ENCODE measurements at places on chromosomes 11 and 22.

DNA sequence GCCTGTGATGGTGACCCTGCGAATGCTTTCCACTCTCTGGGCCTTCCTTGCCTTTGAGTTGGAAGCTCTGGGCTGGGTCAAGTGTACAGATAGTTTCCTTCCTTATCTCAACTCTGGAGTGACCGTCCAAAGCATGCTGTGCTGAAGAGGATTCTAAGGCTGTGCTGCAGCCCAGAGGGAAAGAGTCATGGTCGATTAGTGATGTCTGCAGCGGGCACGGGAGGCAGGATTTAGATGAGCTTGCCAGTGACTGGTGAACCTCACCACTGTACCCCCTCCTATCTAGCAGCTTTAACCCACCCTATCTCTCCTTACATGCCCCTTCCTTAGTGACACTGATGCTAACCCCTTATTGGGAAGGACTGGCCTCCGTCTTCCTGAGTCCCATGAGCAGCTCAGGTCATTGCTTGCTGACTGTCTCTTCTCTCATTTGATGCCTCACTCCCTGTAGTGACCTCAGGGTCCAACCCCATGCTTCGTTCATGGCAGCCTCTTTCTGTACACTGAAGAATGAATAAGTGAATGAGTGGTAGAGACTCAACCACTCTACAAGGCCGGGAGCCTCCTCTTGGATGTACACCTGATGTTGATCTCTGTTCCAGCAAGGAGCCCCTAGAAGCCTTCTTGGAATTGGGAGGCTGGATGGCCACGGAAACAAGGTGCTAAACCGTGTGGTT lies 6.7 kb downstream of the GNAZ start:
- DNase-seq: no peak

- DNase-seq: no peak
Measured at GRCh38 chr11:105699203-105699602, 89.3 kb downstream of the GRIA4 start.

GRCh38 chr11:69058511-69059270 lies 10.0 kb downstream of the TPCN2 start:
- DNase-seq: no peak

DNA sequence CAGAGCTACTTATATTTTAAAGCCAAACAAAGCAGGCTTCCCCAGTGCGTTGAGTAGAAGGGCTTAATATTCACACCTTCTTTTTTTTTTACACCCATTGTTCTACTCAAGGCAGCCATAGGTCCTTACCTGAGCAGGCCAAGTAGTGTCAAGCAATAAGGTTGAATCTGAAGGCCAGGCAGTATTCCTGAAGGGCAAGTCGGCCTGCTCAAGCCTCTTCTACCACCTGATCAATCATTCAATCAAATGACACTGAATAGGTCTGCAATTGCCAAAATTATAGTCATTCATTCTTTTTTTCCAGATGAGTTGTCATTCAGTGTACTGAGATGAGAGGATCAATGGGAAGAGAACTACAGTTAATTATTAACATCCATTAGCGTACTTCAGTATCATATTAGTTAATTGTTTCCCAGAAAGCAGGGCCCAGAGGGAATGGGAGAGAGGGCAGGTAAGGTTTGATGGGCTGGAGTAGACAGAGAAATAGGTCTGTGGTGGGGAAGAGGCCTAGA lies 11.9 kb upstream of the PPP2R1B start:
- no peak for DNase-seq

- DNase-seq: no peak
Measured at GRCh38 chr11:69956669-69957190, 121.4 kb upstream of the ANO1 start.

GRCh38 chr11:6298605-6299004 lies 21.7 kb downstream of the CAVIN3 start:
- DNase-seq: no peak

GRCh38 chr22:27912101-27912500 lies 7.0 kb downstream of the PITPNB start:
- no peak for DNase-seq

- no peak for DNase-seq
Measured at GRCh38 chr11:26199331-26200095, 132.4 kb upstream of the ANO3 start.

DNA sequence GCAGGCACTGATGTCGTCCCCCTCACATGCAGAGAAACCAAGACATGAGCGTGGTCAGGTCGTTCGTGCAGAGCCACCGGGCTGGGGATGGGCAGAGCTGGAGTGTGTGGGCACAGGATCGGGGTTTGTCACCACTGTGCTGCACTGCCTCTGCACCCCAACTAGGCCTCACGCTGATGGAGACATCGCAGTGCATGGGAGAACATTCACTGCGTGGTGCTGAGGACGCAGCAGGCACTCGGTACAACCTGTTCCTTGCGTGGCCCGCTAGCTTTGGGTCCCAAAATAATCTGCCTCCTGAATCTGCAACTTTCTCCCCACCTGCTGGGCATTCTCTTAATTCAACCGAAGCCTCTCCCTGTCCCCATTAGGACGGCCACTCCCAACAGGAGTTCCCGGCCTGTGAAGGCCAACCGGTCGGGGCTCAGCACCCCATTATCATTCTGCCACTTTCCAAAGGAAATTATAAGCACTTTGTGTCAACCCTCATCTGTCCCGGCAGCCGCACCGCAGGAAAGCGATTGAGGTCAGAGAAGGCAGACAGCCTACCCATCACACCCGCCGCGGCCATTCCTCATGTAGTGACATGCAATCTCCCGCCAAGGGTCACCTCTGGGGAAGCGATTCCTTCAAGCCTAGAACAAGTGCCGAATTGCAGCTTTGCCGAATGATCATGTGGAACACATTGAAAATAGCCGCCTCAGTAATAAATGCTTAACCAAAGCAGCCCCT lies 490.4 kb downstream of the MN1 start:
- no peak for DNase-seq

DNA sequence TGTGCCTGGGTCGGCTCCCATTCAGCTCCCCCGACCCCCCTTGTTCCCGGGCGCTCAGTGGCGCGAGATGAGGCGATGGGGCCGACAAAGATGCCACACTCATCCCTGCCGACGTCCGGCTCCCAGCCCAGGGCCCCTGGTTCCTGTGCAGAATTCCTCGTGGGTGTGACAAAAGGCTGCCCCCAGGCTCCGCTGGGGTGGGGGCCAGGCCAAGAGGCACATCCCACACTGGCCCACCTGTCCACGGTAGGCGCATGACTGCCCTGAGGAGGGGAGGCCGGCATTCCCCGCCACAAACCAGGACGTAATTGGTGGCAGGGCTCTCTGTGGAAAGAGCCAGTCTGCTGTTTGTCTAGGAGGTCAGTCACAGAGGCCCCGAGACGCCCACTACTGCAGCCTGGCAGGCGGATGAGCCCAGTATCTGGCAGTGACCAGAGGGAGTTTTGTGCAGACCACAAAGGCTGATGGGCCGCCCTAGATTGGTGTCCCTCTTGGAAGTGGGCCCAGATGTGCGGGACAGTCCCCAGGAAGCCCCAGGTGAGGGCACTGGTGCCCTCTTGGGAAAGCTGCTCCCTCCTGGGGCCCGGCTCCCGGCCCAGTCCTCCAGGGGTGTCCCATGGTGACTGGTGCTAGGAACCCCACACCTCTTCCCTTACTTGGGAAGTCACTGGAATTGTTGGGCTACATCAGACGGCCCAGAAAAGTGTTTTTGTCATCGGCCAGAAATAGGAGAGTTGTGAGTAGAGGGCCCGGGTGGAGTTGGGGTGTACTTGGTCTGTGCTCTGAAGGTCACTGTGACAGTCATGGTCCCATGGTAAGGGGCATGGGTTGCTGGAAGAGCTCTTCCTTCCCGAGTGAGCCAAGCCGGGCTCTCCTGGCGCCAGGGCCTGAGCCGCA lies 5.8 kb downstream of the CCND1 start:
- DNase-seq: no peak

- no peak for DNase-seq
Measured at GRCh38 chr11:34188181-34188580, 82.8 kb downstream of the NAT10 start.

DNA sequence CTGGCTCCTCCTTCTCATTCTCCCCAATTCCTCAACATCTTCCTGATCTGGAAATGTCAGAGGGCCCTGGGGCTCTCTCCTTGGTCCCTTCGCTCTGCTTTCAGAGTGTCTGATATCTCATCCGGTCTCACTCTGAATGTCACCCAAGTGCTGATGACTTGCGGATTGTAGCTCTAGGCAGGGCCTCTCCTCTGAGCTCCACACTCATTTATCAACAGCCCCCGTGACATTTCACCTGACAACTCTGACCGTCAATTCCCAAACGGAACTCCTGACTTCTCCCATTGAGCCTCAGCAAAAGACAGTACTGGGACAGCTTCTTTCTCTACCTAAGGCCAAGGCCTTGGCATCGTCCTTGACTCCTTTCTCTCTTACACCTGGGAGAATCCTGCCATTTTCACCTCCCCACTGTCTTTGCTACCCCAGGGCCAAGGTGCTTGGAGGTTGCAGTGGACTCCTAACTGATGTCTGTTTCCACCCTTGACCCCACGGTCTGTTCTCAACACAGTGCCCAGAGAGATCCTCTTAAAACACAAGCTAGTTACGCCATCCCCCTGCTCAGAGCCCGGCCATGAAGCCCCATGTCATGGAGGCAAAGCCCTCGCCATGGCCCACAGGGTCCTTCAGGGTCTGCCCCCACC lies 57.5 kb upstream of the THY1 start:
- no peak for DNase-seq

GRCh38 chr11:123429913-123430720 lies at the start of gene GRAMD1B:
TSS of gene GRAMD1B (plus strand) at chr11:123430269. CDS start at chr11:123430793, 524 bp downstream.
- peak; percentile 73 for DNase-seq

GRCh38 chr11:22752908-22753310 lies 76.7 kb downstream of the SVIP start:
- no peak for DNase-seq

DNA sequence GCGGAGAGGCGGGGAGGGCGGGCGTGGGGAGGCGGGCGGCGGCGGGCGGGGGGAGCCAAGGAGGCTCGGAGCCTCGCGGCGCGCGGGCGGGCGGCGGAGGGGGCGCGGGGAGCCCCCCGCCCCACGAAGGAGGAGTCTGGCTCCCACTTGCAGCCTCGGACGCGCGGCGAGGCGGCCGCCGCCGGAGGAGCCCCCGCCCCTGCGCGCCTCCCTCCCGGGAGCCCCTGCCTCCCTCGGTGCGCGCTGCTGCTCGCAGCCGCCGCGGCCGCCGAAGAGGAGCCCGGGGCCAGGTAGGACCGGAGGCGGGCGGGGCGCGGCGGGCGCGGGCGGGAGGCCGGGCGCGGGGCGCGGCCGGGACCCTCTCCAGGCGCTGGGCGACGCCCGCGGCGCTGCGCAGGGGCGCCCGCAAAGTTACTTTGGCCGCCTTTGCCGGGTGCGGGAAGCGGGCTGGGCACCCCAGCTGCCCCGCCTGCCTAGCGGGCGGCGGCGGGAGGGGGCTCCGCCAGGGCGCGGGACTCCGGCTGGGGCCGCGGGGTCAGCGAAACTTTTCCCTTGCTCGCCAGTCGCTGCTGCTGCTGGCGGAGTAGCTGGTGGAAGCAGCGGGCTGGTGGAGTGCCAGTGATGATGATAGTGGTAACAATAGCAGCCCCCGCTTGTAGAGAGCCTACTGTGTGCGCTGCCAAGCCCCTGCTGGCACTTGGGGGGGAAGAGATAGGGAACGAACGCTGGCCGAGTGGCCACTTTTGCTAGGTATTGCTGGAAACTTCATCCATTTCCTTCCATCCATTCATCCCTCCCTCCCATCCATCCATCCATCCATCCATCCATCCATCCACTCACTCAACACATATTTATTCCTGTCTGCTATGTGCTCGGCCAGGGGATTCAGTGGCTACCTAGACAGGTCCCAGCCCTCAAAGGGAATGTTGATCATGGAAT lies at the start of gene MPPED1:
MPPED1 (plus strand) TSS at position 146 of the 939 bp plus-strand sequence. CDS start 12,972 bp downstream, outside the sequence.
- DNase-seq: no peak

- no peak for DNase-seq
Measured at GRCh38 chr22:47673557-47673956, 911.1 kb downstream of the TBC1D22A start.

DNA sequence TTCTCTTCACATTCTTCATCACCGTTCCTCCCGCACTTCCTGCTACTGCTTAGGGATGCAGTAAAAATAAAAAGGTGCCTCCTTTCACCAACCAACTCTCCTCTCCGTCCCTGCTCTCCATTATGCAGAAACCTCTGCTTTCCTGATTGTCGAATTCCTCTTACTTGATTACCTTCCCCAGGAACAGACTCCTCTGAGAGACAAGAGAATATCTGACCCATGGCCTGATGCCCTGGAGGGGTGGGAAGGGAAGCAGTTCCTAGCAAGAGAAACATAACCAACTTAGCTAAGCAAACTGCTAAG lies 80.9 kb downstream of the TRIM29 start:
- no peak for DNase-seq

DNA sequence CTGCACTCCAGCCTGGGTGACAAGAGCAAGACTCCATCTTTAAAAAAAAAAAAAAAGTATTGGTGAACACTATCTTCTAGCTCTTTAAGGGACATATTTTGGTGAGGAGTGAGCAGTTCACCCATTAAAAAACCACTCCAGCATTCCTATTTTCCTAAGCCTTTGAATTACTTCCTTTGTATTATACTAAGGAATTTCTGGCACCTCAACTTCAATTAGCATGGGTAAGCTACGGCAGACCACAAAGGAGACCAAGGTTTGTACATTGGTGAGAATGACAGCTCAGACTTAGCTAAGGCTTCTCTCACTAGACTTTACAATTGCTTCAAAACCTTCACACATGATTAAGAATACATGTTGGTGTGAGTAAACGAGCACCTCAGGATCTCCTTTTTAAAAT lies 57.0 kb upstream of the BIRC3 start:
- no peak for DNase-seq

DNA sequence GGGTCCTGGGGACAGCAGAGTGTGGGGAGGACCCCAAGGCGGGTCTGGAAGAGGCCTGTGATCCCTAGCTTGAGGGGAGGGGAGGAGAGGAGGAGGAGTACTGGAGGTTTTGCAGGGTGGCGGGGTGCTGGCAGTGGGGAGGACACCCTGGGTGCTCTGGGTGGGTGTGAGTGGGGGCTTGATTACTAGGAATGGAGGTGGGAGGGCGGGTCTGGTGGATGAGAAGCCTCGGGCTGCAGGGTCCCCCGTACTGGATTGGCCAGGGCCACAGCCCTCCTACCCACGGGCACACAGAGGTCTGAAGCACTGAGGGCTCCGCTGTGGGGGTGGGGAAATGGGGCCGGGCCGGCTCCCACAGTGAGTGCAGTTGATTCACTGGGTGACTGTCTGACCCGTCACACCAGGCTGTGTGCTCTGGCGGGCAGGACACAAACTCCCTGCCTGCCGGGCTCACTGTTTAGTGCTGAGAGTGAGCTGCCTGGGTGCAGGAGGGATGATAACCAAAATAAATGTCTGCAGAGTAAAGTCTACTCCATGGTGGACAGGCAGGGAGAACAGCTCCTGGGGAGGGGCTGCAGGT lies 114.2 kb downstream of the CACNA1I start:
- no peak for DNase-seq

DNA sequence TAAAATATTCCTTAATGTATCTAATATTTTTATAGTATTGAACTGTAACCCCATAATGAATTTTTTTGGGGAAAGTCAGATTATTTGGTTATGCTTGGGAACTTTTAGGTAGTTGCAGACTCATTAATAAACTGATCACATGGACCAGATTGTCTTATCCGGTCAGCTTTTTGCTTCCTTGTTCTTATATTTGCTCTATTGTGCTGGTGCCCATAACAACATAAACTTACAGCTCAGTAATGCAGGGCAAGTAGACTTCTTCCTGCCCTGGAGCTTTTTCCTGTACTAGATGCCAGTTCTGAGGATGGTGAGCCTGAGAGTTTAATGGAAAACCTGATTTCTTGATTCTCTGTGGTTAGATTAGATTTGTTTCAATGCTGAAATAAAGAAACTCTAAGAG lies 53.2 kb downstream of the MTMR3 start:
- DNase-seq: no peak

Data from CD4-positive, alpha-beta T cell treated with Interleukin-12 subunit alpha and Interleukin-12 subunit beta, for 1 hour (primary cell).